Muscle of back (tissue), 13 donors: ENCODE measurements at places on chromosomes 6 and 20. TPM values are rescaled to one million over a fixed set of nuclear protein-coding genes. Genes with fewer than 3 reads are reported as not detected.

Gene TMC2
- 0.04 TPM for polyA plus RNA-seq

DNA sequence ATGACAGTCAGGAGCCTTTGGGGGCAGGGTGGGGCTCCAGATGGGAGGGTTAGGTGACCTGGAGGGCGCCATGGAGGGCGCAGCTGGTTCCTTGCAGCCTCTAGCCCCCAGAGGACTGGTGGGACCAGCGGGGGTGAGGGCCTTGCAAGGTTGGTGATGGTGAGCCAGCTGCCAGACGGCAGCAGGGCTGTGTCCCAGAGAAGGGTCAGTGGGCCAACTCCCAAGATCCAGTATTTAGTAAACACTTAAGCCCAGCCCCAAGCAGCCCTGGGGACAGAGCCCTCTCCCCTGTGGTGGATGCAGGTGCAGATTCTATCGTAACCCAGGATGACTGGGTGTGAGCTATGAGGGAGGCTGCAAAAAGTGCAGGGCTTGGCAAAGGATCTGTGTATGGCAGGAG, 201.5 kb upstream of the RNF24 start:
- no peak for DNase-seq

Gene FAM217A
- 1.1 TPM for polyA plus RNA-seq

- no peak for DNase-seq
Observed at GRCh38 chr20:61776491-61777075, 289.1 kb downstream of the TAF4 start.

DNA sequence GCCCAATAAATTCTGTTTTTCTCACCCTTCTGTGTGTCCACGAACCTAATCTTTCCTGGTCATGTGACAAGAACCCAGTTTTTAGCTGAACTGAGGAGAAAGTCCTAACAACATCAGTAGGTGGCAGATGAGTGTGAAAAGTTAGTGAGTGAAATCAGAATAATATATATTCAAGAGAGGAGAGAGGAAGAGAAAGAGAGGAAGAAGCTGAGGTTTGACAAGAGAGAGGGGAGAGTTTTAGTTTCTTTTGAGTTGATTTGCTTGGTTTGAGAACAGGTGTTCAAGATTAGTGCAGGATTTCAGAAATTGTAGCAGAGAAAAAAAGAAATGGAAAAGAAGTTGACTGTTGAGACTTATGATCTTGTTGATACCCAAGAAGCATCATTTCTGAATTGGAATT, 930.5 kb upstream of the FLRT3 start:
- DNase-seq: no peak
